ENCODE measurements at places on chromosomes 16 and 17.

DNA sequence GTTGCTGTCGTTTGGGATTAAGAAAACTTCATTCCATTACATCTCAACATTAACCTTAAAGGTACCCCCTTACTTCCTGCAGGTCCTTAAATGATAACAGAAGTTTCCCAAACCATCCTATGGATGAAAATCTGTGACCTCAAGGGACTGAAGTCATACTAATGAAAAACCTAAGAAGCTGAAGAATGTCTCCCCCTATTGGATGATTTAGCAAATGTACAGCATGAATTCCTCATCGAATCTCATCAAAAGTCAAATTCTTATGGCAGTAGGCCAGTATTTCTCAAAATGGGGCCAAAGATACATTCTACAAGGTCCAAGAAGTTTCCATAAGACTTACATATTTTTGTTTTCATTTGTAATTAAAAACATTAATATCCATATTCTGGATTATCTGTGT is 13.5 kb downstream of the SCO1 start:
- DNase-seq, result no peak

DNA sequence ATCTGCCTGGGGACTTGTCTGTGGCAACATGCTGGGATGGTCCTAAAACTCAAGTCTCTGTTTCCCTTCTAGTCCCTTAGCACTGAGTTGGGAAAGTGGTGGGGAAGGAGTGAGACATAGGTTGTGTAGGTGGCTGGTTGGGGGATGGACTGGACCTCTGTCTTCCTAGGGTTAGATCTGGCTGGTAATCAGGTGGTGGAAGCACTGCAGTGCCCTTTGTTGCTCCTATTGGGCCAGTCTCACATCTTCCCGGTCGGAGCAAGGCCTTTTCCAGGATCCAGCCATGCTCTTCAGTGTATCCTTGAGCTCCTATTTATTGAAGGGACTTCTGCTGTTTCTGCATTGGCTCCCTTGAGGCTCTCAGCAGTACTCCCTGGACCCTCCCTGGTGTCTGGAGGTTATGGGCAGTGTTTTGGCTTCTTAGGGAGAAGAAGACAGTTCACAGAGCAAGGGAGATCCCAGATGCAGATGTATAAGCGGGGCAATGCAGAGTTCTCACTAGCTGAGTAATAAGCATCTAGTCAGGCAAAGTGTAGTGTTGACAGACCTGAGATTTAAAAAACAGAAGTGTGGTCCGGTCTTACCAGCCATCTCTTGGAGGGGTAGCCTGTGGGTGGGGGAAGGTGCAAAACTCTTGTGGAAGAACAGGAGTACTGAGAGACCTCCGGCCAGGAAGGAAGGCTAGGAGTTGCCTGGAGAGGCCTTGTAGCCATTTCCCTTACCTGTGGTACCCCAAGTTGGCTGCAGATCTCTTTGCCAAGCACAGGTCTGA is 1.3 kb upstream of the NUTF2 start:
- no peak for DNase-seq

DNA sequence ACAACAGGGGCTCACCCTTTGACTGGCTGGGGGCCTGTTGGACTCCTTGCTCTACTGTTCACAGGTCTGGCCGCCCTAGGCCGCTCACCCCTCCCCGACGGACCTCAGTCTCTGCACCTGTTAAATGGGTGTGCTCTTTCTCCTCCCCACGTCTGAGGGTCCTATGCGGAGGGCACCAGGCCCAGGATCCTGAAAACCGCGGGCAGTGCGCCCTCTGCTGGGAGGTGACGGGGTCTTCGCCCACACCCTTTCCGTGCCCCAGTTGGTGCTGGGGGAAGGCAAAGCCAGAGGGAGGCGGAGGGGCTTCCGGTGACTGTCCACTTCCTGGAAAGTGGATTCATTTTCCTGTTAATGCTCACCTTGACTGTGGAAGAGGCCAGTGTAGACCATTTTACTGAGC is 1010.9 kb downstream of the KCNJ18 start:
- peak; percentile 4 for DNase-seq

- DNase-seq, result no peak
Observed at GRCh38 chr16:22326771-22327445, 29.7 kb downstream of the POLR3E start.

- peak; percentile 76 for DNase-seq
Observed at GRCh38 chr16:11201498-11202259, 54.3 kb downstream of the SOCS1 start.

DNA sequence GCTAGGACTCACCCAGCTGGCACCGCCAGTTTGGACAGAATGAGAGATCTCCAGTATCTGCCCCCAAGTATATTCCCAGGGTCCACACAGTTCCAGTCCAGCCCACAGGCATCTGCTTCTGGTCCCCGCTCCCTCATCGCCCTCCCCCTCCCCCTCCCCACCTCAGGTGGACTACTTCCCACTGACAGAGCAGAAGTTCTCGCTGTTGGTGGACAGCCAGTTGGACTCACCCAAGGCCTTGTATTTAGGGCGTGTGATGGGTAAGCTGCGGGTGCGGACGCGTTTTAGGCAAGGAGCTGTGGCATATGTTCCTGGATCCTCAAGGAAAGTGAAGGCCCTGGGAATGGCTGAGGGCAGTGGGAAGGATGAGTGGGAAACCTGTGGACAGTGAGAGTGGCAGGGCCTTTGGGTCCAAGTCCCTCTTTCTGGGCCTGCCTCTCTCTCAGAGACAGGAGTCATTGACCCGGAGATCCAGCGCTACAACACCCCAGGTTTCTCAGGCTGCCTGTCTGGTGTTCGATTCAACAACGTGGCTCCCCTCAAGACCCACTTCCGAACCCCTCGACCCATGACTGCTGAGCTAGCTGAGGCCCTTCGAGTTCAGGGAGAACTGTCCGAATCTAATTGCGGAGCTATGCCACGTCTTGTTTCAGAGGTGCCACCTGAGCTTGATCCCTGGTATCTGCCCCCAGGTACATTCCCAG is 14.9 kb downstream of the CNTNAP1 start:
- DNase-seq, result no peak

DNA sequence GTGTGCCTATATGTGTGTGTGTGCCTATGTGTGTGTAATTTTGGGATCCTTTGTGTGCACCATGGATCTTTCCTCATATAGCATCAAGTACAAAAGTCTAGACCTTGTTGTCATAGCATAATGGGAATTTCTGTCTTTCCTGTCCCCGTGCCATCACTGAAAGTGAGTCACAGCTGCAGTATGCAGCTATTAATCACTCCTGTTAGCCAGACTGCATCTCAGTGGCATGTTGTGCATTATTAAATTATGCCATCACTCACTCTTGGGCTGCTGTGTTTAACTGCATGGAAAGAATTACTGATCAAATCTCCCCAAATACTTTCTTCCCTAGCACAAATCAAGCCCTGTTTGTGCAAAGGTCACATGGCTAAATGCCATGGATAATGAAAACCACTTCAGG is 92.4 kb downstream of the CBLN1 start:
- DNase-seq, result no peak

DNA sequence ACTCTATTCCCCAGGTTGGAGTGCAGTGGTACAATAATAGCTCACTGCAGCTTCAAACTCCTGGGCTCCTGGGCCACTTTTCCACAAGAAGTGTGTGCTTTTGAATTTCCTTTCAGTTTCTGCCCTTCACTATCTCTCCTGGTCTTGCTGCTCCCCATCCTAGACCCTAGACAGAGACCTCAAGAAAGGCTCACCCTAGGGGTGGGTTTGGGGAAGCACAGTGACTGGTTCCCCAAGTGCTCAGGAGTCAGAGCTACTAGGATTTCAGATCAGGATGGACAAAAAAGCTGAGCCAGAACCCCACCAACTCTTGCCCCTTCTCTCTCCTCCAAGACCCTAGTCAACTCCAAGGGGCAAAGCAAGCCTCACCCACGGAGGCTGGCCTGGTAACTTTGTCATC is 1.6 kb upstream of the SEBOX start:
- no peak for DNase-seq

DNA sequence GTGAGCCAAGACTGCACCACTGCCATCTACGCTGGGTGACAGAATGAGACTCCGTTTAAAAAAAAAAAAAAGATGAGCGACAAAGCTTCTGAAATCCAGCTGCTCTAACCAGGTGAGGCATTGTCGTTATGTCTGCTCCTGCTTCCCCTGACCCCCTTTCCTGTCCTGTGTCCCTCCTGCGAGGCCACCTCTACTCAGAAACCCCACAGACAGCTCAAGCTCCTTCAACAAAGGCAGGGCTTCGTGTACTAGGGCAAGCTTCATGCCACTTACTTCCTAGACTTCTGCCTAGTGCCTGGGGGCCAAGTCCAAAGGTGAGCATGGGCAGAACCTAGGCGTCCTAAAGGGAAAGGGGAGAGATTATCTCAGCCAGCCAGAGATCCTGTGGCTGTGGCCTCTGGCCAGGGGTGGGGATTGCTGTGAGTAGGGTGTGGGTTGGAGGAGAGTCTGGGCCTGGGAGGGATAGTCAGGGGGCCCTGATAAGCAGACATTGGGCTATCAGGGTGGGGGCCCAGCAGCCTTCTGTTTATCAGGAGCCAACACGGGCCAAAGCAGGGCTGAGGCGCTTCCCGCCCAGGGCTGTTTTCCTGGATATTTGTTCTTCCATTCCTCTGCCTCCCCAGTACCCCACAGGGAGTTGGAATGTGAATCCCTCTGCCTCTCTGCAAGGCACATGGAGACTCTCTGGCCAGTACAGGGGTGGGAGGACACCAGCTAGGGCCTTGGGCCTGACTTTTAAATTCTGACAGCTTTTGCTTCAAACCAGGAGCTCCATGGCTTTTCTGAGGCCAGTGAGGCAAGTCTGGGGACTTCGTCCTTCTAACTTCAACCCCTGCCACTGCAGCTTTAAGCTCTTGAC is 10.4 kb downstream of the ERAL1 start:
- peak; percentile 51 for DNase-seq

DNA sequence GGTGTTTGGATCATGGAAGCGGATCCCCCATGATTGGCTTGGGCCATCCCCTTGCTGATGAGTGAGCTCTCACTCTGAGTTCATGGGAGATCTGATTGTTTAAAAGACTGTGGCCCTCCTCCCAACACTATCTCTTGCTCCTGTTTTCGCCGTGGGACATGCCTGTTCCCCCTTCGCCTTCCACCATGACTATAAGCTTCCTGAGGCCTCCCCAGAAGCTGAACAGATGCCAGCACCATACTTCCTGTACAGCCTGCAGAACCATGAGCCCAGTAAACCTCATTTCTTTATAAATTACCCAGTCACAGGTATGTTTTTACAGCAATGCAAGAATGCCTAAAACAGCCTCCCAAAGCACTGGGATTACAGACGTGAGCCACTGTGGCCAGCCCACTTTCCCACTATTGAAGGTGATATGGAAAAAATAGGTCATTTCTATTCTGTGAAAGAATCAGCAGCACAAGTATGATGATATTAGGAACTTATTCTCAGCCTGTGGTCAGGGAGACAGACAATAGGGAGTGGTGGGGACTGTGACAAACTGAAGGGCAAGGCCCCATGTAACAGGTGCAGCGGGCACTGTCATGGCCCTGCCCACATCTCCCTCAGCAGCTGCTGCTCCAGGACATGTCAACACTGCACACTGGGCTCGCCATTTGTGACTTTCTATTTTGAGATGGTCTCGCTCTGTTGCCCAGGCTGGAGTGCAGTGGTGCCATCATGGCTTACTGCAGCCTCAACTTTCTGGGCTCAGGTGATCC is 33.7 kb upstream of the LITAF start:
- DNase-seq, result no peak
